ENCODE measurements at places on chromosomes 2 and 18.

DNA sequence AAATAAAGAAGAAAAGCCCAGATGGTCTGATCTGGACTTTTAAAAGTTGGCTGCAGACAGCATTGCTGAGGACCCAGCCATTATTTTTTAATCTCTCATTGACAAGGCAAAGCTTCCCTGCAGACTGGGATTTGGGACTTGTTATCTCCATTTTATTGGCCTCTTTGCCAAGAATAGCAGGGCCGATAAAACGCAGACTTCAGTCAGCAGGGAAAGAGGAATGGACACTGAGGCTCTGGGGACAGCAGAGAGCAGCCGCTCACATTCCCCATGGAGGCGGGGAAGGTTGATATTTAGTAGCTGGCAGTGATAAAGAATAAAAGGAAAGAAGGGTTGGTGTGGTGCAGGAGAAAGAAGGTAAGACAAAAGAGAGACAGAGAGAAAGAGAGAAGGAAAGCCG is 350.1 kb upstream of the PIK3C3 start:
- no peak for DNase-seq

DNA sequence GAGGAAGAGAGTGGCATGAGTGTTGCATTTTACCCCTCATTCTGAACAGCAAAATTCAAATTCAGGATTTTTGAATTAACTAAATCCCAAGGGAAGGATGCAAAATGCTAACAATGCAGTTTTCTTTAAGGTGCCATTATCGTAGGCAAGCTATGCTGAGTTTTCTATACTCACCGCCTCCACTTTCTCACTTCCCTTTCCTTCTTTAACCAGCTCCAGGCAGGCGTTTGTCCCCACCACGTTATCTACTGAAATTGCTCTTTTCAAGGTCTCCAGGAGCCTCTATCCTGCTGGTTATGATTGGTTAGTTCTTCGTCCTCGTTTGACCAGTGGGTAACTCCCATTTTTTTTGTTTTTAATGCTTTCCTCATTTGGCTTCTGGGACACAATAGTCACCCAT is 1.8 kb upstream of the CPO start:
- no peak for DNase-seq

DNA sequence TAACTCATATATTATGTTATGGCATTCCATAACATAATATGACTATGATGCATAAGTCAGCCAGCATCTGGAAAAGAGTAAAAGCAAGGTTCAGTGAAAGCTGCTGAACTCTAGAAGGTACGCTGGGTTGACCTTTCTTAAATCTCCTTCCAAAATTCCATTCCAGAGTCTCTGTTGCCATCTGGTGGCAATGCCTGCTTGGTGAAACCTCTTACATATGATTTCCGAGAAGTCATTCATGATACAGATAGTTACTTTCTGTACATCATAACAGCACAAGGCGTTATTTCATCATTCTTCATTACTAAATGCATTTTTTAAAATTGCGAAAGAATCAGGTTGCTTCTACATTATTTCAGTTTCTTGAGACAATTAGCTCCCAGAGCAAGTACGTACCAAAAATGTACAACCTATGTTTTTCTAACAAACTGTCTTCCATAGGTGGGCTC is 7.0 kb upstream of the EPG5 start:
- peak; percentile 63 for DNase-seq

DNA sequence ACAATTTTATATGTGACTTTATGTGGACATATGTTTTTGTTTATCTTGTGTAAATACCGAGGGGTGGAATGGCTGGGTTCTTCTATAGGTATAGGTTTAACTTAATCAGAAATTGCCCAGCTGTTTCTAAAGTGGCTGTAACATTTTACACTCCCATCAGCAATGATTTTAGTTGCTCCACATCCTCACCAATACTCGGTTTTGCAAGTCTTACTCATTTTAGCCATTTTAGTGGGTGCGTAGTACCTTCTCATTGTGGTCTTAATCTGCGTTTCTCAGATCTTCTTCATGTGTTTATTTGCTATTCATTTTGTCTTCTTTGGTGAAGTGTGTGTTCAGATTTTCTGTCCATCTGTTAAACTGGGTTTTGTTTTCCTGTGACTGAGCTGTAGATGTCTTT is 95.4 kb upstream of the BCL2L11 start:
- no peak for DNase-seq

DNA sequence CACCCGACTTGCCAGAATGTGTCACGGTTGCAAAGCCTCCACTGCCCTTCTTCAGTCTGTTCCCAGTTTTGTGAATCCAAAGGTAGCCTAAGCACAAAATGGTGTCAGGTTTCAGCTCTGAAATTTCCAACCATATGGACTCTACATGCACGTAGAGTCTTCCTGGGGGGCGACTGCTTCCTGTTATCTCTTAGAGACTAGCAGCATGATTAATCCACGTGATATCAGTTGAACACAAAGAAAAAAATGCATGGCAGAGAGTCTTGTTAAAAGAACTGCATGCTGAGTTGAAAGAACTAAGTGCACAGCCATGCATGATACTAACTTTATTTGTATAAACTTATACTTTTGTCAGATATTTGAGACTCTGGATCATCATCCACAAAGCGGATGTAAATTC is 404.4 kb downstream of the SOCS6 start:
- DNase-seq = no peak

- DNase-seq = no peak
These were observed 3.6 kb upstream of the AQP4 start for GRCh38 chr18:26868968-26869586.

GRCh38 chr2:47357483-47357882 is 45.5 kb upstream of the MSH2 start:
- DNase-seq = no peak

DNA sequence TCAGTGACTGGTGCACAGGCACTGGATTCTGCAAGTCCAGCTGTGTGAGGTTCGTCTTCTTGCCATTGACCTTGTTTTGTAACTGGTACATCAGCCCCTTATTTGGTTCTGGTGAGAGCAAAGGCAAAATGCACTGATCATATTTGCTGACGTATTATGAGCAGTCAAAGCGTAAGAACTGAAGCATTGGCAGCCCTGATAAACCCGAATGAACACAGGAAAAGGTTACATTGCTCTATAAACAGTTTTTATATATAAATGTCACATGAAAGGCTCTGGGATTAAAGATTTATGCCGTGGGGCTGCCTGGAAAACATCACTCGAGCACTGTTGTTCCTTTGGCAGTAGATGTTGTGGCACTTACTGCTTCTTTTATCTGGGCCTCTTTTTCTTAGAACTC is 167.9 kb downstream of the IRS1 start:
- no peak for DNase-seq

- no peak for DNase-seq
These were observed 2.5 kb downstream of the HSPE1 start for GRCh38 chr2:197502685-197503084.

- no peak for DNase-seq
These were observed 75.4 kb downstream of the TSN start for GRCh38 chr2:121830809-121831208.

DNA sequence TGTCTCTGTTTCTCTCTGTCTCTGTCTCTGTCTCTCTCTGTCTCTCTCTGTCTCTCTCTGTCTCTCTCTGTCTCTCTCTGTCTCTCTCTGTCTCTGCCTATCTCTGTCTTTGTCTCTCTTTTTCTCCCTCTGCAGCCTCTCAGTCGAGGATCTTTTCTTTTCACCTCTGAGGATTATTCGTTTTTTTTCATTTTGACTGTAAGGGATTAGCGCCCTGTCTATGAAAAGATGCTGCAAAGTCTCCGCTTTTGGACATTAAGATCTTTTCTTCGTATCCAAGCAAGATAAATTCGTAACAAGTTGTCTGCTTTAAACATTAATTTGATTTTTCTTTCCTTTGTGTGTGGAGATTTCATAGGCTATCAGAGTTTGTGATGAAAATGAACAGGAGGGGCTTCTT is 191.2 kb upstream of the TPO start:
- no peak for DNase-seq

- no peak for DNase-seq
These were observed 29.6 kb upstream of the SLC30A6 start for GRCh38 chr2:32136097-32136496.

- DNase-seq = no peak
These were observed 14.9 kb downstream of the VAPA start for GRCh38 chr18:9928646-9929259.

- no peak for DNase-seq
These were observed 24.4 kb upstream of the TMEM182 start for GRCh38 chr2:102737431-102737830.

DNA sequence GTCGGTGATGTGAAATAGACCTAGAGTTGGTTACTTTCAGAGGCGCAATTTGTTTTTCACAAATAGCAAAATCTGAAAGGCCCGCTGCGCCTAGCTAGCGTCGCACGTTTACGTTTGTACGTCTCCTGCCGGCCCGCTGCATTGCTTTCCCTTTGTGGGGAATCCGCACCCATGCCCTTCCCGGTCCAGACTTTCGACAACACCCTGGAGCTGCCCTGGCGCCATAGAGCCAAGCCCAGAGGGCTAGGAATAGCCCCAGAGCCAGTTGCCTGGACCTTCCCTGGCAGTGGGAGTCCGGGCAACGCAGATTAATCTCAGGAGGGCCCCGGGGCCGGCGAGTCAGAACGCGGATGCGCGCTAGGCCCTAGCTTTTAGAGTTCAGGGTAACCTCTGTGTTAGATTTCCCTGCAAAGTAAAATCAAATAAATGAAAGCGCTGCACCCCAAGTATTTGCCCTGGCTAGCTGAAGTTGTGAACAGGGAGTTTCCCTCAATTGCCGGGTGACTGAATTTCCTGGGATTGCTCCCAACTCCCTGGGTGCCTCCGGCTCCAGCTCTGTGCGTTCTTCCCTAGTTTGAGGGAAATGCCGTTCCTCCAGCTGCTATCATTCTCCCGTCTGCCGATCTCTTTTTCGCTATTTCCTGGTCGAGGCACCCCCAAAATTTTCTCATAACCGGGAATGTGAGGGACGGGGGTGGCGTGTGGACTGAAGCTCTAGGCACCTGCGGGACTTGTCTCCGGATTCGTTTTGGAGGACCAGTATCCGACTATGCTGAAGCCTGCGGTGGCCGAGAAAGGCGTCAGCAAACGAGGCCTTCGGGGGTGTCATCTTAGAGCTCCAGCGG is 1.2 kb upstream of the EN1 start:
- DNase-seq = no peak

DNA sequence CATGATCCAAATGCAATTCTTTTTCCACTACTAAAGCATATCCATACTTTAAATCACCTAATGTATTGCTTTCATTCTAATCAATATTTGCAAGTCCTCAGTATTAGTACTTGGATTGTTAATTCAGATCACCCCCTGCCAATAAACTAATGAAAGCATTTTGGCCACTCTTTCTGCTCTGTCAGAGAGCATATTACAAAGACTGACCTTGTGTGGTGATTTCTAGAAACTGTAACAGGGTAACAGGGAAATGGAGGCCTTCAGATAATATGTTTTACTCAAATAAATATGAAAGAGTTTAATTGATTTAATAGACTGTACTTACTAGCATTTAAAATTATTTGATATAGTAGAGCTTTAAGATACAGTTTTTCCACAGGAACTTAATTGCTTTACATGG is 453.0 kb downstream of the KCNJ3 start:
- DNase-seq = no peak

- DNase-seq = no peak
These were observed 237.0 kb upstream of the CDH20 start for GRCh38 chr18:61096226-61096625.

- DNase-seq = no peak
These were observed 31.4 kb downstream of the INO80C start for GRCh38 chr18:35466334-35466733.

DNA sequence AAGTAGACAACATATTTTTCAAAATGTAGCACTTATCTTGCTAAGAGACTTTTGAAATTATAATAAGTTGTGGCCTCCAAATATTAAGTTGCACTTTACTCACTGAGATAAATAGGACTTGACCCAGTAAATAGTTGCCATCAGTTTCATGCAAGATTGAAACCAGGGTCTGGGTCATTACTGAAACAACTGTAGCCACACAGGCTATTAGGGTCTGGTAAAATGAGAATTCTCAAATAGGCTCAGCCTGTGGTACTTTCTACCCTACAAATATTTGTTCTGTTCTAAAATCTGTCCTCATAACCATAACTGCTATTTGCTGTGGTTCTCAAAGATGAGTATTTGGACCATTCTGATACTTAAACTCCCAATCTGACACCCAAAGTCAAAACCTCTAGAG is 115.4 kb upstream of the STK17B start:
- no peak for DNase-seq

DNA sequence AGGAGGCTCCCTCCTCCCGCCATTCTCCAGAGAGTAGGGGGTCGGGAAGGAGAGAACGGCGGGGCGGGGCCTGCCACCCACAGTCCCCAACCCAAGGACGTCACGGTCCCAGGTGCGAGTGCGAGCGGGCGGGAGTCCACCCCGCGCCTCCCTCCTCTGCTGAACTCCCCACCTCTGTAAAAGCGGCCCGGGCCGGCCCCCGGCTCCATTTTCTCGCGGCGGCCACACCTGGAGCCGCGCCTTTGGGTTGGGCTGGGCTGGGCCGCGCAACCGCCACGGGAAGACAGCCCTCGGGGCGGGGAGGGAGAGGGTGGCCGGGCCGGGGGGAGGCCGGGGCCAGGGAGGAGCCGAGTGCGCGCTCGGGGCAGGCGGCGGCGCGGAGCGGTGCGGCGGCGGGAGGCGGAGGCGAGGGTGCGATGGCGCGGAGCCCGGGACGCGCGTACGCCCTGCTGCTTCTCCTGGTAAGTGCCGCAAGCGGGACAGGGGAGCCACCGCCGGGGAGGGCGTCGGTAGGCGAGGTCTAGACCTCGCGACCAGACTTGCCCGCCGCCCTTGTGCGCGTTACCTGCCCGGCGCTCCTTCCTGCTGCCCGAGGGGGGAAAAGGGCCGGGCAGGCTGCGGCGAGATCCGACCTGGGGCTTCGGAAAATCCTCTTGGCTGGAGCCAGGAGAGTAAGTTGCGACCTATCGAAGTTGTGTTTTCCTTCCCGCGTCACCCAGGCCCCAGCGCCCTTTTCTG is at the start of gene DSG2:
TSS of gene DSG2 (plus strand) at position 342 of the 738 bp plus-strand sequence. CDS start at position 417, 75 bp downstream.
- peak; percentile 3 for DNase-seq

GRCh38 chr2:205461678-205462665 is 220.3 kb upstream of the NRP2 start:
- DNase-seq = no peak

- no peak for DNase-seq
These were observed 183.0 kb downstream of the PHLPP1 start for GRCh38 chr18:62898359-62898758.

DNA sequence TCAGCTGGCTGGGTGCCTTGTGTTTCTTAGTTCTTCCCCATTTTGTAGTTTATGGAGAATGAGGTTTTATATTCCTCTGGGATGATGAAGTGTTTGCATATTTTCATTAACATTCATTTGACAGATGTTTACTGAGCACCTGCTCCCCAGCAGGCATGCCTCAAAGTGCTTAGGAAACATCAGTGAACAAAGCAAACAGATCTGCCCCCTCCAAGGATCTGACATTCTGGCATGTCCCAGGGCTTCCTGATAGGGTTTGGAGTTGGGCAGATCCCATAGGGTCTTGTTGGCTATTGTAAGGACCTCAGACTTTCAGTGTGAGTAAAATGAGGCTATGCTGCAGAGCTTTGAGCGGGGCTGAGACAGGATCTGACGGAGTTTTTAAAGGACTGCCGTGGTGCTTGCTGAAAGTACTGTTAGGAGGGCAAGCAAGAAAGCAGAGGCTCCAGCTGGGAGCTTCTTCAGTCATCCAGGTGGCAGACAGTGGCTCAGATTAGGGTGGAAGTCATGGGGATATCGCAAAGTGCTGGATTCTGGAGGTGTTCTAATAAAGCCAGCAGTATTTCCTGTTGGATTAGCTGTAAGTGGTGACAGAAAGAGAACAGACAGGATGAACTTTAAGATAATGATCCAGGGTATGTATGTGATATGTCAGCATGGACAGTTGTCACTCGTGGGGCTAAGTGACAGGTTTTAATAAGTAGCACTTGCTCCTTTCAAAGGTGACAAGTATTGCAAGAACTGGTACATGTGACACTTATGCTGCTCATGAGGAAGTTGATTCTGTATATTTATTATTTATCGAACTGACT is 11.3 kb upstream of the IAH1 start:
- no peak for DNase-seq

Measured in activated CD4-positive, alpha-beta T cell treated with anti-CD3 and anti-CD28 coated beads, Interleukin-2, amount 50 U/mL, for 1 hour (primary cell).